ENCODE measurements at places on chromosomes 1 and 21.

DNA sequence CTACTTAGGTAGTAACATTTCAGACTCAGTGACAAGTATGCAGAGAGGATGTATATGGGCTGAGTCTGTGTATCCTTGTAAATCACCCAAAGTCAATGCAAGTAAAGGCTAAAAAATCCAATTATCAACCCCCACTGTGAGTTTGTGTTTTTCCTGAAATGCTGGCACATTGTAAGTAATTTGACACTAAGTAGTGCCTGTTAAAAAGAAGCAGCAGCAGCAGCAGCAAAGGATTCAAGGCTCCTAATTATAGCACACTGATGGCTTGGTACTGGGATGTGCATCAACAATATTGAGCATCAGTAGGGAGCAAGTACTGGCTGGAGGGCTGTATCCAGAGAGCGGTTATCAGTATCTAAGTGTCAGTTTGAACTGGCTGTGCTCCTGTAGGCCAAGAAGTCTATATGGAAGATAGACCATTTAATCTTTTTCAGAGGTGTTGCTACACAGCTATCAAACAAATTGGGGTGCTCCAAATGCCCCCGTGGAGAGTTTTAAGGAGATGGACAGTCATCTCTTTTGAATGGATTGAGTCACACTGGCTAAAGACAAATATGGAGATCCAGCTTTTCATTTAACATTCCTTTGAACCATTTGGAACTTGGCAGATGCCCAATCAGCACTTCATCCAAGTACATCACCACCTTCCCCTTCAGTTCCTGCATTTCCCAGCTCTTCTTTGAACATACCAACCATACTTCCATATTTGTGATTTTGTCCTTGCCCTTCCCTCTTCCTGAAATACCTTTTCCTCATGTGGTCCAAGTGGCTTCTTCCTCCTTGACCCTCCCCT is 241.2 kb upstream of the ST6GALNAC5 start:
- DNase-seq: no peak

GRCh38 chr1:104702731-104703130 is 953.0 kb downstream of the AMY1C start:
- DNase-seq: no peak

DNA sequence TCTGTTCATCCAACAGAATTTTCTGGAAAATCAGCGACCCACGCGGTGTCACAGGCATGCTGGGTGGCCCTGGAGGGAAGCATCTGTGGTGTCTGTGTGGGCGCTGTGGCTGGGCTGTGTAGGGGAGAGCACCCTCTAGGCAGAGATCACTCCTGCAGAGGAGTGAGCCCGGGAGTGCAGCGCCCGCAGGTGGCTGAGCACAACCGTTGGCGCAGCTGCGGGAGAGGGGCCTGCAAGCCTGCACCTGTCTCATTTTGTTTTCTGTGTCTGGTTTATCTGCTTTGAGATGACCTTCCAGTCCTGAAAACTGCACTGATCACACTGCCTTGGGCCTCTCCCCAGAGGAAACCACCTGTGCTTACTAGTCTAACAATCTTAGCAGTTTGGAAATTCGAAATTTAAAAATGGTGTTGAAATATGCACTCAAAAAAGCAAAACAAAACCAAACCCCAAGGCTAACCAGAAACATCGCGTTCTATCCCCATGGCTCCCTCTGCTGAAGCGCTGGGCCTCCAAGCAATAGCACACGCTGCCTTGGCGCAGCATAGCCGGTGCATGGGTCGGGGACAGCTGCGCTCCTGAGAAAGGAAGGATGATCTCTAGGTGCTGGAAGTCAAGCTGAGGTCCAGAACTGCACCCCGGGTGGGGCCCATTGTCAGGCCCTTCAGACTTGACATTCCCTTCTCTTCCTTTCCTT is 4.8 kb downstream of the FAM3B start:
- no peak for DNase-seq

DNA sequence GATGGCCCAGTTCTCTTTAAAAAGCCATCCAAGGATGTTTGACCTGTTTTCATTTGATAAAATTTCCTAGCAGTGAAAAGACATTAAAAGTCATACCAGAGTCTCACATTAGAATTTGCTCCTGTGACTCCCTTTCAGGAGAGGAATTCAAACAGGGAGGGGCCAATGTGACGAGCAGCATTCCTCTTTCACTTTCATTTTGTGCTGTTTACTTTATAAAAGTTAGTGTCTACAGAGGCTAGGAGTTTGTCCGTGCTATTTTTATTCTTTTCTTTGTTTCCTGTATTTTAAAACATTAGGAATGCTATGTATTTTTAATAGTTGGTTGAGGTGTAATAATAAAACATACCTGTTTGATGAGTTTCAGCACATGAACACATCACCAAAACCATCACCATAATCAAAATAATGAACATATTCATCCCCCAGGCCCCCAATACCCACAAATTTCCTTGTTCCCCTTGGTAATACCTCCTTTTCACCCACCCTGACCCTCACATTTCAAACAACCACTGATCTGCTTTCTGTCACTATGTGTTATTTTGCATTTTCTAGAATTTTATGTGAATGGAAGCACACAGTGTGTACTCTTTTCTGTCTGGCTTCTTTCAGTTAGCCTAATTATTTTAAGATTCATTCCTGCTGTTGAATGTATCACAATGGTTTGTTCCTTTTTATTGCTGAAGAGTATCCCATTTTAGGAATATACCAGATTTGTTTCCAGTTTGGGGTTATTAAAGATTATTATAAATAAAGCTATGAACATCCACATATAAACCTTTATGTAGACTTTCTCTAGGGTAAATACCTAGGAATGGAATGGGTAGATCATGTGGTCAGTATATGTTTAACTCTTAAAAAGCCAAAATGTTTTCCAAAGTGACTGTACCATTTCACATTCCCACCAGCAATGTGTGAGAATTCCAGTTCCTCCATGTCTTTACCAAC is 129.5 kb downstream of the TENT5C start:
- peak; percentile 80 for DNase-seq
